ENCODE measurements at places on chromosomes 12 and 14.
A peak's percentile ranks its signal among the peaks of the same experiment; 100 is the strongest.

GRCh38 chr12:33472299-33472698, 32.7 kb upstream of the SYT10 start:
- no peak overlapping the region for H3K4me3 ChIP-seq
- DNase-seq = no peak
- H3K36me3 ChIP-seq = no peaks in the 10 kb centered on the region
- no peaks in the 10 kb centered on the region for H3K27me3 ChIP-seq

DNA sequence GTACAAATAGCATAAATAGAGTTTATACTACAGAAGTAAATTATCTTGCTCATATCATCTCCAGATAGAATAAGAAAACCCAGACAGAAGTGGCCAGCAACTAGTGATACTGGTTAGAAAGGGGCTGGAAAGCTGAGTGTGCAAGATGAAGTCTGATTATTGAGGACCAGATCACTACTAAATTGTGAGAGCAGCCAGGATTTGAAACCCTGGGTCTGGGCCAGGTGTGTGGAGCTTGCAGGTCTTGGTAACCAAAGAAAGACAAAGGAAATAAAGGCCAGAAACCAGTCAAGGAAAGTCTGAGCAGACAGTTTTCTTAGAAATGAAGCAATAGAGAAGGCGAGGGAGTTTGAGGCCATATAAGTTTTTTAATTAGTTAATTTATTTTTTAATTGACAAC, 611.8 kb downstream of the ETNK1 start:
- H3K27ac ChIP-seq = no peak overlapping the region
- no peaks in the 10 kb centered on the region for H3K4me1 ChIP-seq
- DNase-seq = no peak
- H3K36me3 ChIP-seq = no peaks in the 10 kb centered on the region

GRCh38 chr12:69642531-69642930, 31.8 kb upstream of the LRRC10 start:
- H3K27ac ChIP-seq = no peak overlapping the region
- H3K4me3 ChIP-seq = no peak overlapping the region
- H3K27me3 ChIP-seq = peaks cover 3% of the 10 kb centered on the region
- DNase-seq = no peak
- H3K36me3 ChIP-seq = no peaks in the 10 kb centered on the region
- no peaks in the 10 kb centered on the region for H3K4me1 ChIP-seq

DNA sequence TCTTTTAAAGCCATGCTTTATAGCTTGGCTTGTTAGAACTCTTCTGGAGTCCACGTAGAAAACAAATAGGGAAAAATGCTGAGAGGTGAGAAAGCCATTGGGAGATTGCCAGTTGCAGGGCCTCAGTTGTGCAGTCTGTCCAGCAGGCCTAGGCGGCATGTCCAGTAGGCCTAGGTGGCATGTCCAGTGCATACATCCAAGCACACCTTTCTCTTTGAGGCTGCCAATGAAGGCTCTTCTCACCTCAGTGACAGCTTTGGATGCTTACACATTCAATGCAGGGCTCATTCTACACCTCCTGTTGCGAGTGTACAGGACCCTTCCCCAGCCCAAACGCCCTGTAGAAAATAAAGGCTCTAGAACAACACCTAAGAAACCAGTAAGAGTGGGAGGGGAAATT, 13.1 kb downstream of the CDK2AP1 start:
- no peaks in the 10 kb centered on the region for H3K4me1 ChIP-seq
- DNase-seq = no peak
- no peak overlapping the region for H3K27ac ChIP-seq
- peaks cover 35% of the 10 kb centered on the region for H3K36me3 ChIP-seq
- no peak overlapping the region for H3K4me3 ChIP-seq
- no peaks in the 10 kb centered on the region for H3K27me3 ChIP-seq

DNA sequence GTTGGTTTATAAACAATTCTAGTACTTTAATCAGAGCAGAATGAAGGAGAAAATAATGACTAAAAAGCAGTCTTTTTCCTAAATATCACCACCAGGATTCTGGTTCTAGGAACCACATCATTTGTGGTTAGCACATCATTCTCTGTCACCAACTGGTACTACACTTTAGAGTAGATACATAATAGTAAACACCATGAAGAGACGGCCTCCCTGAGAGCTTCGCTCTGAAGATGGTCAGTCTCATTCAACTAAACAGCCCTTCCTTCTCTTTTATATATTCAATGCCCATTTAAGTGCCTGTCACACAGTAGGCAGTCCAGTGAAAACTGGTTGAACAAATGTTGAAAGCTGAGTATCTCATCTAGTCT, 10.9 kb downstream of the SLC38A2 start:
- H3K27ac ChIP-seq = peak overlapping the region; percentile 67
- peaks cover 1% of the 10 kb centered on the region for H3K27me3 ChIP-seq
- no peak overlapping the region for H3K4me3 ChIP-seq
- peaks cover 62% of the 10 kb centered on the region for H3K4me1 ChIP-seq
- no peak for DNase-seq

GRCh38 chr12:93169536-93169935, 208.2 kb upstream of the NUDT4 start:
- H3K27ac ChIP-seq = no peak overlapping the region
- H3K36me3 ChIP-seq = no peaks in the 10 kb centered on the region
- H3K4me3 ChIP-seq = no peak overlapping the region
- H3K27me3 ChIP-seq = peaks cover 4% of the 10 kb centered on the region

DNA sequence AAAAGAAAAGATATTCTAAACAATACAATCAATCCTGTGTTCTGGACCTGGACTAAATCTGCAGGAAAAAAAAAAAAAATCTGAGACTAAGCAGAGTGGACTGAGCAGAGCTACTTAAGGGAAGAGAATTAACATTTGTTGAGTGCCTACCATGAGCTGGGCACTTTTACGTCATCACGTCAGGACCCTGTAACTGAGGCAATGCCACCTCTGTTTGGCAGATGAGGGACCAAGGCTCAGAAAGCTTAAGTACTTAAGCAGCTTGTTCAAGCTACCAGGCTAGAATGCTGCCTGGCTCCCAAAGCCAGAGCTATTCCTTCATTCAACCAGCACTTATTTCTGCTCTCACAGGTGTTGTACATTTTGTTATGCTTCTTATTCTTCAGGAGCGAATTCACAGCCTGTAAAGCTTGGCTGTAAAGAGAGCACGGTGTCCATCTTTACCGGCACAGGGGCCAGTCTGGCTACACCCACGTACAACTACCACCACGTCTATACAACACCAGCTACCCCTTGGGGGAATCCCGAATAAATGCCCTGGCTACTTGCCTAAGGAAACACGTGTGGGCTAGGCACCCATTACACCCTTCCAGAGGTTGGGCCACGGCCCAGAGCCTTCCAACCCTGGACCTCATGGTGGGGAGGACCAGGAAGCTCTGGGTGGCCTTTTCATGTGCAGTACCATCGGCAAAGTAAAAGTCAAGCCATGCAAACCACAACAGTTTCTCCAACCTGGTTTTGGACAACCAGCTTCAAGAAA, 27.0 kb downstream of the TMCC3 start:
- H3K4me1 ChIP-seq = peaks cover 21% of the 10 kb centered on the region
- H3K36me3 ChIP-seq = no peaks in the 10 kb centered on the region
- H3K27me3 ChIP-seq = no peaks in the 10 kb centered on the region
- H3K4me3 ChIP-seq = no peak overlapping the region
- H3K27ac ChIP-seq = no peak overlapping the region

DNA sequence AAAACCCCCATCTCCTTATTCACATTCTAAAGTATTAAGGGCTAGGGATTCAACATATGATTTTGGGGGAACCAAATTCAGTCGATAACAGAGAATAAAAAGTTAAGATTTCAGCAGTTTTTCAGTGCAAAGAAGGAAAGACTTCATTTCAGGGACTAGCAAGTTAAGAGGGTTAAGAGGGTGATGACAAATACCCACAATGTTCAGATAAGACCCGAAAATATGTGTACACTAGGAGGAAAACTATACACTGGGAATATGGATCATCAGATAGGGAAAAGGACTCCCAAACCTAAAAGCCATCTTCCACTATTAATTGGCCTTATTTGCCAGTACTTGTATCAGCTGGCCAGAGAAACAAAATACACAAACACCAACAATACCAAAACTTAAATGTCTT, 824.2 kb downstream of the SLC16A7 start:
- no peak overlapping the region for H3K4me3 ChIP-seq
- no peaks in the 10 kb centered on the region for H3K27me3 ChIP-seq
- DNase-seq = no peak
- no peaks in the 10 kb centered on the region for H3K4me1 ChIP-seq
- H3K27ac ChIP-seq = no peak overlapping the region

- H3K27me3 ChIP-seq = peaks cover 37% of the 10 kb centered on the region
- no peak for DNase-seq
- no peaks in the 10 kb centered on the region for H3K36me3 ChIP-seq
- no peak overlapping the region for H3K27ac ChIP-seq
These were observed 9.3 kb upstream of the NID2 start for GRCh38 chr14:52078095-52078531.

- DNase-seq = no peak
- no peak overlapping the region for H3K27ac ChIP-seq
- H3K27me3 ChIP-seq = no peaks in the 10 kb centered on the region
- H3K4me1 ChIP-seq = no peaks in the 10 kb centered on the region
These were observed 1182.8 kb downstream of the FLRT2 start for GRCh38 chr14:86712727-86713126.

DNA sequence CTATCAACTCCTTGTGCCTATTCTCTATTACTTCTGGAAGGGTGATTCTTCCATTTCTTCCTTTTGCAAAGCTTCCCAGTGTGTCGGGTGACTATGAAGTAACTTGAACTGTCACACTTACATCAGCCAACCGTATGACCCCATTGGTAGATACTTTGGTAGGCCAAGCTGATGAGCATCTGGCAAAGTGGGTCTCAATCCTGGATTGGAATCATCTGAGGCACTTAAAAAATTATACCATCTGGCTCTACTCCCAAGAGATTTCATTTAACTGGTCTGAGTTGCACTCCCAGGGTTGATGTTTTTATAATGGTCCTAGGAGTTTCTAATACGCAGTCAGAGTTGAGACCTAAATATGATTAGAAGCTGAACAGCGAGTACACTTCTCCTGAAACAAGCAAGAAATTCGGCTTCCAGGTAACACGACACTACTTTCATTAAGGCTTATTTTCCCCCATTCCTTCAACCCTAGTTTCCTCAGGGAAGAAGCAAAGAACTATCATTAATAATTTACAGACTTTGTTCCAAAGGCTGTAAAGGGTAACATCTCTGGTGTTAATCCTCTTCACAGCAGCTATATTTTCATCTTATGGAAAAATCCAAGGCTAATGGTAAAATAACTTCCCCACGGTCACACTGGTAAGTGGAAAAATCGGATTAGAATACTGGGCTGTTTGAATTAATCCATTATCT, 76.8 kb downstream of the PDE6H start:
- H3K36me3 ChIP-seq = no peaks in the 10 kb centered on the region
- no peak overlapping the region for H3K27ac ChIP-seq
- no peak overlapping the region for H3K4me3 ChIP-seq
- H3K4me1 ChIP-seq = peaks cover 15% of the 10 kb centered on the region

DNA sequence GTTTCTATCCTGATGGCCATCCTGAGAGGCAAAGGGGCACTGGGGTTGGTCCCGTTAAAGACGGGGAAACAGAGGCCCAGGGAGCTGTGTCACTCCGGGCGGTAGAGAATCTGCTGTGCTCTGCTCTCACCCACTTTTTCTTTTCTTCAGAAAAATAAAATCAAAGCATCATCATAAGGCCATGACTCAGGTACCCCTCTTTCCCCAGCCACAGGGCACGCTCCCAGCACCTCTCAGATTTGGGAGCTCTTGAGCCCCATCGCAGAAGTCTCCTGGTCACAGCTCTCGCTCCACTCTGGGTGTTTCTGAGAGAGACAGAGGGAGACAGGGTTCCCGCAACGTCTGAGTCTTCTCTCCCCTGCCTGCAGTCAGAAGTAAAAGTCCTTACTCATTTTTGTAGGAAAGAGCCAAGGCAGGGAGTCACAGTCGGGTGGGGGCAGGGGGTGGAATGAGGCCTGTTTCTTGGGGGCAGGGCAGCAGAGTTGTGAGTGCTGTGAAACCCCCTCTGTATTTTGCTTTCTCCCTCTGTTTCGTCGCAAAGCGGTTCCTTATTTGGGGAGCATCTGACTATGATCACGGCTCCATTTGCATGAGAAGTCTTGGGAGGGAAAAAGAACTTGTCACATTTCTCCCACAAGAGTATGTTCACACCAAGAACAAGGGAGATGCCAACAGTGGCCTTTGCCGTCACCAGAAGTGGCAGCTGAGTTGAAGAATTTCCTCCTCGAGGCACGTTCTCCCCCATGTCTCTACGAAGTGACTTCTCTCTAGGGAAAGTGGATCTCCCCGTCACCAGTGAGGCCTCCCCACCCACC, 139.0 kb downstream of the BCL11B start:
- H3K4me1 ChIP-seq = peaks cover 18% of the 10 kb centered on the region
- no peak overlapping the region for H3K27ac ChIP-seq
- H3K27me3 ChIP-seq = no peaks in the 10 kb centered on the region
- no peak for DNase-seq

DNA sequence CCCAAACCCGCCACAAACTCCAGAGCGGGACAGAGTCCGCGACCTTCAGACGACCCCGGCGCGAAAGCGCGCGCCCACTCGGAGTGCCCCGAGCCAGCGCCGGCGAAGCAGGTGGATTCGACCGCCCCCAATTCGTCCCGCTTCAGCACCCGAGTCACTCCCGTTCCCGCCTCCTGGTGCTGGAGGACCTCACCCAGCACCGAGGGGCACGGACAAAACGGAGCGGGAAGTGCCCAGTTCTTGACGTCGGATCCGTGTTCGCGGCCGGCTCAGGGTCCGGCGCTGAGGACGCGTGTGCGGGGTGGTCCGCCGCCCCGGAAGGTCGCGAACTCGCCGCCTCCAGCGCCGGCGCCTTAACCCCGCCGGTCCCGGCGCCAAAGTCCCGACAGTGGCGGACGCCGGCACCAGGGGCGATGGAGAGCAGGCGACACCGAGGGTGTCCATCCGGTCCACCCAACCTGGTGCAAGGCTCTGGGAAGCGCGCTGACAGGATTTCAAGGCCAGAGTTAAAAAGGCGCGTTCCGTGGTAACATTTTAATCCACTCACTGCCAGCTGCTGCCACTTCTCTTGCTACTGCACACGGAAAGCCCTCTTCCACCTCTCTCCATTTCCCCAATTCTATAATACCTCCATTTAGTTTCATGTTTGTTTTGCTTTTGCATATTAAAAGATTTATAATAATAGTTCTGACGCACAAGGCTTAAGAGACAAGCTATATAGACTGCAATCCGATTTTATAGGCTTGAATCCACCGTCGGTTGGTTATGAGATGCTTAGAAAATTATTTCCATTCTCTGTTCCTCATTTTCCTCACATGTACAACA, 240.0 kb upstream of the CPNE8 start:
- H3K27me3 ChIP-seq = peaks cover 24% of the 10 kb centered on the region
- H3K4me1 ChIP-seq = peaks cover 2% of the 10 kb centered on the region
- H3K36me3 ChIP-seq = no peaks in the 10 kb centered on the region
- DNase-seq = peak; percentile 41

DNA sequence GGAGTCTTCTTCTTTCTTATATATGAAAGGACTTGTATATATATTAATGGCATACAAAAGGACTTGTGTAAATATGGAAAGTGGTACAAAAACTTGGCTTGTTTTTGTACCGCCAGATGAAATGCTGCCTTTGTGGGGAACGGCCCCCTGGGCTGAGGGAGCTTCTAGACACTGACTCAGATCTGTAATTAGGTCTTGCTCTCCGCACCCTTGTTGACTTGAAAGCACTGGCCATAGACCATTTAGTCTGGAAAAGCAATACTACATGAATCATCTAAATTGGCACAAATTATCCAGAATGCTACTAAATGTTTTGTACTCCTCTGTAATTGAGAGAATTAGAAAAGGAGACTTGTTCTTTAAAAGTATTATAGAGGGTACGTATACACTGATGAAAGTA, 399.9 kb upstream of the RGS6 start:
- no peaks in the 10 kb centered on the region for H3K27me3 ChIP-seq
- H3K4me1 ChIP-seq = no peaks in the 10 kb centered on the region
- H3K36me3 ChIP-seq = peaks cover 14% of the 10 kb centered on the region
- H3K27ac ChIP-seq = no peak overlapping the region

- H3K4me3 ChIP-seq = peak overlapping the region; percentile 94
- peaks cover 48% of the 10 kb centered on the region for H3K4me1 ChIP-seq
- H3K27ac ChIP-seq = peak overlapping the region; percentile 97
These were observed 757 bp downstream of the ZC3H10 start for GRCh38 chr12:56118688-56119357.
